Thoracic aorta (tissue), 2 donors: ENCODE measurements at places on chromosomes 11 and 22. TPM values are rescaled to one million over a fixed set of nuclear protein-coding genes. Genes with fewer than 3 reads are reported as not detected.

- no peaks in the 10 kb centered on the region for H3K36me3 ChIP-seq
- DNase-seq = no peak
- H3K4me1 ChIP-seq = no peaks in the 10 kb centered on the region
- H3K4me3 ChIP-seq = no peak overlapping the region
- peak overlapping the region; percentile 5 for H3K27ac ChIP-seq
- H3K27me3 ChIP-seq = no peaks in the 10 kb centered on the region
These were observed 41.5 kb downstream of the OR4D9 start for GRCh38 chr11:59552844-59553243.

DNA sequence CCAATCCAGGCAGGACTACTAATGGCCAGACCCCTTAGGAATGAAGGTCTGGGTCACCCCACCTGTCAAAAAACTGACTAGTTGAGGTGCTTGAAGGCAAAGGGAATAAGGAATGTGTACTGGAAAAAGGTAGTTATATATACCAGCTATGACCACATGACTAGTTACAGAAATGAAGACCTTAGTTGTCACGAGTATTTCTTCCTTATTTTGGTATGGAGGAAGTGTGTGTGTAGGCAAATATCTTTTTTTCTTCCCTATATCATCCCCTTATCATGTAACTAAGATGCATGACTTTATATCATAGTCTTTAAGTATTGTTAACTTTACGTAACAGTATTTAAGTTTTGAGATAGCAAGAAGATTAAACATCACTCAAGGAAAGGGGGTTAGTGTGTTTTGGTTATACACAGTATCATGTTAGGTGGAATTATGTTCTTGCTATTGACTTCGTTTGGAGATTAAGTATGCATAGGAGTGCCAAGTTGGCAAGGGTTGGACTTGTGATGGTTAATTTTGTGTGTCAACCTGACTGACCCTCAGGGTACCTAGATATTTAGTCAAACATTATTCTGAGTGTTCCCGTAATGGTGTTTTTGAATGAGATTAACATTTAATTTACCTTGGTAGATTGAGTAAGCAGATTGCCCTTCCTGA lies 38.2 kb upstream of the NARS2 start:
- no peaks in the 10 kb centered on the region for H3K36me3 ChIP-seq
- no peak for DNase-seq
- no peak overlapping the region for H3K27ac ChIP-seq
- H3K27me3 ChIP-seq = no peaks in the 10 kb centered on the region
- no peaks in the 10 kb centered on the region for H3K4me1 ChIP-seq

DNA sequence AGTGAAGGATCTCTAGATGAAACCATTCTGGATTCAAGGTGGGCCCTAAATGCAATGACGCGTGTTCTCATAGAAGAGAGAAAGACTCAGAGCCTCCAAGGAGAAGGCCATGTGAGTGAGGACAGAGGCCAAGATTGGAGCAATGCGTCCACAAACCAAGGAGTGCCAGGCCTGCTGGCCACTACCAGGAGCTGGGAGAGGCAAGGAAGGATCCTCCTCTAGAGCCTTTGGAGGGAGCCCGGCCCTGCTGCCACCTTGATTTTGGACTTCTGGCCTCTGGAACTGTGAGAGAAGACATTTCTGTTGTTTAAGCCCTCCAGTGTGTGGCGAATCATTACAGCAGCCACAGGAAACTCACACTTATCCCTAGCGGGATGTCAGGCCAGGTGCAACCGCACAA lies 52.7 kb upstream of the SHANK2 start:
- no peak overlapping the region for H3K4me3 ChIP-seq
- H3K27me3 ChIP-seq = no peaks in the 10 kb centered on the region
- no peaks in the 10 kb centered on the region for H3K36me3 ChIP-seq
- H3K27ac ChIP-seq = no peak overlapping the region
- DNase-seq = no peak

DNA sequence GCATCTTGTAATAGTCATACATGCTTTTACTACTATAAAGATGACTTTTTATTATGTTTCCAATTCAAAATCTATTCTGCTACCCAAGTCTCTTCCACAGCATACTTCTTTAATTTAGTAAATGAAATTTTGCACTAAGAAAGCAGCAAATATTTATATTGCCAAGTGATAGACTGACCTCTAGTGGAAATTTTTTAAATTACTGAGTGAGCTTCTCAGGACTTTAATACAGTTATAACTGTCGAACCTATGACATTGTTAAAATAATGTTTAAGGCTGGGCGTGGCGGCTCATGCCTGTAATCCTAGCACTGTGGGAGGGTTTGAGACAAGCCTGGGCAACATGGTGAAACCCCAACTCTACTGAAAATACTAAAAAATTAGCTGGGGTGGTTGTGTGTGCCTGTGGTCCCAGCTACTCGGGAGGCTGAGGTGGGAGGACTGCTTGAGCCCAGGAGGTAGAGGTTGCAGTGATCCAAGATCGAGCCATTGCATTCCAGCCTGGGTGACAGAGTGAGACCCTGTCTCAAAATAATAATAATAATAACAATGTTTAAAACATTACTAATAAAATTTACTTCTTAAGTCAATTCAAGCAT lies 27.3 kb downstream of the STK33 start:
- no peaks in the 10 kb centered on the region for H3K4me1 ChIP-seq
- no peaks in the 10 kb centered on the region for H3K27me3 ChIP-seq
- H3K27ac ChIP-seq = no peak overlapping the region
- DNase-seq = no peak

GRCh38 chr11:5129457-5129877 lies 8.7 kb downstream of the OR52A5 start:
- H3K4me1 ChIP-seq = no peaks in the 10 kb centered on the region
- no peaks in the 10 kb centered on the region for H3K27me3 ChIP-seq
- no peak for DNase-seq
- no peaks in the 10 kb centered on the region for H3K36me3 ChIP-seq

DNA sequence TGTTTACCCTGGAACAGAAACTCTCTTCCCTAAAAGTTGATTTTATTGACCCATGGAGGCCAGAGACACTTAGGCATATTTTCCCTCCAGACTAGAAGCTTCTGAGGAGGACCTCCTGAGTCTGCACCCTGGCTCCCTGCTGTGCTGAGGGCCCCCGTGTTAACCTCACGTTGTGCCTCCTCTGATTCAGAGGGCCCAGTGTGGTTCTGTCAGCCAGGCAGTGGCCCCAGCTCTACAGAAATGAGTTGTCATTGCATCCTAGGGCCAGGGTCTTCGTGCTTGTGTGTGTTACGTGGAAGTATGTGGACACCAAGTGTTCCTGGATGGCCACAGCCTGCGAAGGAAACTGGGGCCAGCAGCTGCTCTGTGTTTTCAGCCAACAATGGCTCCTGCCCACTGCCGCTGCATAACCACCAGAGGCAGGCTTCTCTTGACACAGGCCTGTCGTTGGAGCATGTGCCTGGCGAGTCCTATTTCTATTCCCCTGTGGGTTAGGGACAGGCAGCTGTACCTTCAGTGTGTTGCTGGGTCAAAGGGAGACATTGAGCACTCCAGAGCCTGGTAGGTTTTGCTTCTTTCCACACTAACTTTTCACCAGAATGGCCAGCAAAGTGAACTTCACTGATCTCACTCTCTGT lies 44.5 kb downstream of the MED15 start:
- peaks cover 70% of the 10 kb centered on the region for H3K4me1 ChIP-seq
- peak overlapping the region; percentile 98 for H3K27ac ChIP-seq
- peaks cover 9% of the 10 kb centered on the region for H3K36me3 ChIP-seq
- no peak overlapping the region for H3K4me3 ChIP-seq
- no peaks in the 10 kb centered on the region for H3K27me3 ChIP-seq
- no peak for DNase-seq

The SCGB1D2 gene
- not detected for total RNA-seq

DNA sequence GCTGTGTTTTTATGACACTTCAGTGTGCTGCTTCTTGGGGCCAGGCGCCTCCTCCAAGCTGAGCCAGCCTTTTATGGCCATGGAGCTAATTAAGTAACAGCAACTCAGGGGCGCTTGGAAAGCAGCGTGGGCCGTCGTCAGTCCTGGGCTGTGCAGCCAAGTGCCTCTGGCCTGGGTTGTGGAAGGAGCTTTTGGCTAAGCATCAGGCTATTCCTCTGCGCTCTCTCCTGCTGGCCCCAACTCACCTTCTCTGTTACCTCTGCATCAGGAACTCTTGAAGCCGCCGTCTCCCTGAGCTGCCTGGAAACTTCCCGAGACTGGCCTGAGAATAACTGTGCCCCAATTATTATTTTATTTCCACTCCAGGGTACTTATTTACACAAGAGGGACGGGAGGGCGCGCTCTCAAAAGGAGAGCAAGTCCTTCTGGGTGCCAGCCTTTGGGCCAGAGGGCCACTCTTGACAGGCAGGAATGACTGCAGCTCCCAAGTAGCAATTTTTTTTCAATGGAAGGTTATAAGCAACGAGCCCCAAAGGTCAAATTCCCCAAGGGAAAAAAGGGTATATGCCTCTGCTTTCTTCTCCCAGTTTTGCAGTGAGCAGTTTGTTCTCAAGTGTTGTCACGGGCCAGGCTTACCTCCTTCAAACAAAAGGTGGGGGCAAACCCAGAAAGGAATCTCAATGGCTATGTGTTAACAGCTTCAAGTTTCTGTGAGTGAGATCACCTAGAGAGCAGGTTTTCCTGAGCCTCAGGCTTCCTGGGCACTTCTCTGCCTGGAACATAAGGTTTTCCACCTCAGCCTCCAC lies 38.5 kb upstream of the NAV2 start:
- H3K4me1 ChIP-seq = peaks cover 95% of the 10 kb centered on the region
- DNase-seq = peak; percentile 50
- peak overlapping the region; percentile 24 for H3K4me3 ChIP-seq
- H3K27ac ChIP-seq = peak overlapping the region; percentile 95
